ENCODE measurements at places on chromosomes 3 and 15.

- no peak for DNase-seq
Observed at GRCh38 chr3:101513419-101513986, 491 bp upstream of the SENP7 start.

DNA sequence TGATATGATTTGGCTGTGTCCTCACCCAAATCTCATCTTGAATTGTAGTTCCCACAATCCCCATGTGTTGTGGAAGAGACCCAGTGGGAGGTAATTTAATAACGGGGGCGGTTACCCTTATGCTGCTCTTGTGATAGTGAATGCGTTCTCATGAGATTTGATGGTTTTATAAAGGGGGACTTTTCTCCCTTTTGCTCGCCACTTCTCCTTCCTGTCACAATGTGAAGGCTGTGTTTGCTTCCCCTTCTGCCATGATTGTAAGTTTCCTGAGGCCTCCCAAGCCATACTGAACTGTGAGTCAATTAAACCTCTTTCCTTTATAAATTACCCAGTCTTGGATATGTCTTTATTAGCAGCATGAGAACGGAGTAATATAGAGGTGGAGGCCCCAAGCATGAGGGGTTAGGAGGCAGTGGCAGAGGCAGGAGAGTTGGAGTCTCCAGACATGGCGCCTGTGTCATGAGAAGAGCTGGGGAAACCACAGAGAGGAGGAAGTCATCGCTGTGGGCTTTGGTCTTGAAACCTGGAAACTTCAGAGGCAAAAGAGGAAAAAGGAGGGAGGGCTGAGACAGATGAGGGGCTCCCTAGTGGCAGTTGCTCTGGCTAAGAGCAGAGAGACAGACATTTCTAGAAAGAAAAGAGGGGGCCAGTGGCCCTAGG is 107.8 kb upstream of the VEPH1 start:
- no peak for DNase-seq

DNA sequence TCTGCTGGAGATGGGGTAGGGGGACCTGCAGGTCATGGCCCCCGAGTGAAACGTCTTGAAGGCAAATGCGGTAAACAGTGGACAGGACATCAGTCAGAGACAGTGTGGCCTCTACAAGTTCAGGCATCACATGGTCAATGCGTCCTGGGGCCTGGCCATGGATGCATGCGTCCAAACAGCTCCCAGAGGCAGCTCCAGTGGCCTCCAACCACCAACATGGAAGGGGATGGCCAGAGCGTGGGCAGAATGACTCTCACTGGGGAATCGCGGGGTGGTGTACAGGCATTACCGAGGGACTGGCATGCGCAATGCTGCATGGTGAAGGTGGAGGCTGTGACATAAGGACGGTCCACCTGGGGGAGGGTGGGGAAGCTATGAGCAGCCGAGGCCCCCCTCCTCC is 35.6 kb upstream of the IQSEC1 start:
- DNase-seq: no peak

DNA sequence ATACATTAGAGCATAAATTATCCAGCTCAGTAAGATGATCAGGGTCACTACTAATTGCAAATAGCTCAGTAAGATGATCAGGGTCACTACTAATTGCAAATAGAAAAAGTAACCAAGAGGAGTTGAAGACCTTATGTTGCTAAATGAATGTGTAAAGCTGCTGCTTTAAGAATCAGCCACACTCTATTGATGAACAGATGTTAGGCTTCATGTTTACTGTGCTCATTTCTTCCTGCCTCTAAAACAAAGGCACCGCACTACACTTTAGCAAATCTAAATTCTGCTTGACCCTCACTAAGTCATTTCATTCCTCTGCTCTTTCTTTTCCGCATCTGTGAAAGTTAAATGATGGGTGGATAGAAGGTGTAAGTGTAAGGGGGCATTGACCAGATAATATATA is 92.6 kb upstream of the PLSCR4 start:
- no peak for DNase-seq

DNA sequence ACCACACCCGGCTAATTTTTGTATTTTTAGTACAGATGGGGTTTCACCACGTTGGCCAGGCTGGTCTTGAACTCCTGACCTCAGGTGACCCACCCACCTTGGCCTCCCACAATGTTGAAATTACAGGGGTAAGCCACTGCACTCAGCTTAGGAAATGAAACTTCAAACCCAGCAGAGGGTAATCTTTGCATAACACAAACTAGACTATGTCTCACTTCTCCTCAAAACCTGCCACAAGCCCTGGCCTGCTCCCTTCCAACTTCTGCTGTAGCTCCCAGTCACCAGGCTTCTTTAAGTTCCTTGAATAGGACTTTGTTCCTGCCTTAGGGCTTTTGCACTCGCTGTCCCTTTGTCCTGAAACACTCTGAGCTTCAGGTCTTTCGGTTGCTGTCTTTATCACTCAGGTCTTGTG is 39.2 kb upstream of the SEMA4B start:
- no peak for DNase-seq

- DNase-seq: no peak
Observed at GRCh38 chr3:10747341-10747740, 68.7 kb upstream of the SLC6A11 start.

DNA sequence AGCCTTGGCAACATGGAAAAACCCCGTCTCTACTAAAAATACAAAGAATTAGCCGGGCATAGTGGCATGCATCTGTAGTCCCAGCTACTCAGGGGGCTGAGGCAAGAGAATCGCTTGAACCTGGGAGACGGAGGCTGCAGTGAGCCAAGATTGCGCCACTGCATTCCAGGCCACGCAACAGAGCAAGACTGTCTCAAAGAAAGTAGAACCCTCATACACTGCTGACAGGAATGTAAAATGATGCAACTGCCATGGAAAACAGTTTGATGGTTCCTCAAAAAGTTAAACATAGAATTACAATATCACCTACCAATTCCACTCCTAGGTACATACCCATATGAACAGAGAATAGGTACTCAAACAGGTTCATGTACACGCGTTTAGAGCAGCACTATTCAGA is 158.9 kb downstream of the TBC1D5 start:
- DNase-seq: no peak

DNA sequence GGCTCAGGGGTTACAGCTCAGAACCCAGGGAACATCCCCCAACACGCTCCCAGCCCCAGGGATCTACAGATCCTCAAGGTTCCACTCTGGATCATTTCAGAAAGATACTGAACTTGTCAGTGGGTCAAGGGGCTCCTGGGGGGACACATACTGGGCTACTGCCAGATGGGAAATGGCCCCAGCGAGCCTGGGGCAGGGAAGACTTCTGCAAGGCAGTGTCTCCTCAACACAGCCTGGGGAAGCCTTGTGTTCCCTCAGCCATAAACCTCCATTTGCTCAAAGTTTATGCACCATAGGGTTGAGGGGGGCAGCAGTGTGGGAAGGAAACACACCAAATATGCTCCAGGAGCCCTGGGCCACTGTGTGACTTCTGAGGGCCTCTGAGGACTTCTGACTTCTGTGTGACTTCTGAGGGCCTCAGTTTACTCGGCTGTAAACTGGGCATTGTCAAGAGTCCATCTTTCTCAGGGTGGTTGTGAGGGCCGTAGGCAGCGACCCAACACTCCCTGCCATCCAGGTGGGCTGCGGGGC is 58.4 kb downstream of the IQSEC1 start:
- no peak for DNase-seq

GRCh38 chr3:150639262-150639661 is 36.1 kb downstream of the SELENOT start:
- no peak for DNase-seq

DNA sequence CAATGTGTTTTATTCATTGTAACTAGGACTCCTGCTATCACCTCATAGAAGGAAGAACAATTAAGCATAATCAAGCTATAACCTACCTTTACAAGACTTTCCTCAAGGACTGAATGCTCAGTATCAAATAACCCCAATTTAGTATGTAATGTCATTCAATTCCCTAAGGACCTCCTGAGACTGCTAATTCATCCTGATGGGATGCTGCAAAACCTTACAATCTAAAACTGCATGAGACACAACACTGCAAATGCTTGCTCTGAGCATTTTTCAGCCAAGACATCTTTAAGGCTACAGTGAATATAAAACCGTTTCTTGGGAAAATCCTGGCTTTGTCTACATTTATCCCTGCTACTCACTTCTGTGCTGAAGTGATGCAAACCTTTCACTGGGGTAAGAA is 69.9 kb downstream of the RYK start:
- no peak for DNase-seq

DNA sequence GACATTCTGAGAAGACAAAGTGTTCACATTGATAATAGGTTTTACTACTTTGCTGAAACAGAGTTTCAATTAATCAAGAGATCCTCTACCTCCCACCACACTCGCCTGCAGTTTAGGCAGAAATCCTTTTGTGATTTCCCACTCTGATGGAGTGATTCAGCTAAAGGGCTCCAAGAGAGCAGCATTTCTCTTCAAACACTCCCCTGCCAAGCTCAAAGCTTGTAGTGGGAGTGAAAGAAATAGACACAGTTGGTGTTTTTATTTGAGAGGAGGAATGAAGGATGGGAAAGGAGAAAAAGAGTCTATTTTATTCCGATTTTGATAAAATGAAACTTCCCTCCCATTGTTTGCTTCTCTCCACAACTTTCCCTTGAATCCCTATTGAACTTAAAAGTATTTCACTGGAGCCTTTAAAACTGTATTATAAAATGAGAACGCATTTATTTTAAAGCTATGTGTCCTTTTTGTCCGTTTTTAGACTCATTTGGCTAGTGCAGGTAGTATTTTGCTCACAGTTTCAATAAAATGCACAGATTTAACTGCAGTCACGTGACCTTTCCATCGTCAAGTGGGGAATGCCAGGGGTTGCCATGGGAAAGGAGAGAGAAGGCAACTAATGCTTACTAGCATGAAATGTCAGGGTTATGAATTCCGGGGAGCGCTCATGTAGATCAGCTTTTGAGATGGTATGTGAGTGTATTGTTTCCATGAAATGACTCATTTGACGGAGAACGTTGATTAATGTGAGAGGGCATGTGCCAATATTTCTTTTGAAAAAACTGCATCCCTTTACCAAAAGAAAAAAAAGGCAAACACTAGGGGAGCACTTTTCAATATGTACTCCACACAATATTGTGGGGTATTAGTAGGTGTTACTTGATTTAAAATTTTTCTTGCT is 7.7 kb upstream of the OSBPL11 start:
- no peak for DNase-seq

All from activated CD4-positive, alpha-beta T cell treated with anti-CD3 and anti-CD28 coated beads for 1 hour (primary cell).